ENCODE measurements at places on chromosomes 16 and 17.

GRCh38 chr16:78465730-78466129, 366.3 kb downstream of the WWOX start:
- DNase-seq: no peak

DNA sequence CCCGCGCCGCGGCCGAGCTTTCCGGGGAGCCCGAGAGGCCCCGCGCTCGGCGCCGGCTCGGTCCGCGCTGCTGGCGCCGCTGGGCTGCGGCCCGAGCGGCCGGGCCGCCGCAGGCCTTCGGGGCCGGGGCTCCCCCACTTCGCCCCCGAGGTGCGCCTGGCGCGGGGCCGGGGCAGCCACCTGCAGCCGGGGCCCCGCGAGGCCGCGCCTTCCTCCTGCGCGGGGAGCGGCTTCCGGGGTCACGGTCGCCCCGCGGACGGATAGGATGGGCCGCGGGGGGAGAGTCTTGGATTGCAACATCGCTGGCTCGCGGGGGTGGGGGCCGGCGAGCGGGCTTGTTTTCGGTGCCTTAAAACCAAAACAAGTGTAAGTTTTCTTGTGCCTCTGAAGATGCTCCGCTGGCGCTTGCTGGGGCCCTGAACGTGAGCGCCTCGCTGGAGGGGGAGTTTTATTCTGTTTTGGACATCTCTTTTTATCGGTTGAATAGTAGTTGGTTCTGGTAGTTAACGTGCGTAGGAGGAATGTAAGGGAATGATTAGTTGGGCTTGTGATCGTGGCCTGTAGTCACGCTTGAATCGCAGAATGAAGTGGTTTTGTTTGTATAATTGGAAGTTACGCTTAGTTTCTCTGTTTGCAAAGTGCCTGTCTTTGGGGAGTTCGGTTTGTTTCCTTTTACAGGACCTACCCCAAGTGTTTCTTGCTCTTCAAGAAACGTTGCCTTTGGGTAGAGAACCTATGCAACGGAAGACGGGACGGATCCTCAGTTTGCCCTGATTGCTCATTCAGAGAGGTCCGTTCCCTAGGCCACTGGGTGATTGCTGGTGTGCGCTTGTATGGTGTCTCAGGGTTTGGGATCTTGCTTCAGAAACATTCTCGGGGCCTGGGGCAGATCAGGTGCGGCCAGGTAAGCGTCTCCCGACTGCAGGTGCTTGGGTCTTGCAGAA, 724 bp downstream of the UBE2I start:
- DNase-seq: peak; percentile 69

GRCh38 chr17:50175035-50175807, 9.4 kb downstream of the SGCA start:
- DNase-seq: no peak

DNA sequence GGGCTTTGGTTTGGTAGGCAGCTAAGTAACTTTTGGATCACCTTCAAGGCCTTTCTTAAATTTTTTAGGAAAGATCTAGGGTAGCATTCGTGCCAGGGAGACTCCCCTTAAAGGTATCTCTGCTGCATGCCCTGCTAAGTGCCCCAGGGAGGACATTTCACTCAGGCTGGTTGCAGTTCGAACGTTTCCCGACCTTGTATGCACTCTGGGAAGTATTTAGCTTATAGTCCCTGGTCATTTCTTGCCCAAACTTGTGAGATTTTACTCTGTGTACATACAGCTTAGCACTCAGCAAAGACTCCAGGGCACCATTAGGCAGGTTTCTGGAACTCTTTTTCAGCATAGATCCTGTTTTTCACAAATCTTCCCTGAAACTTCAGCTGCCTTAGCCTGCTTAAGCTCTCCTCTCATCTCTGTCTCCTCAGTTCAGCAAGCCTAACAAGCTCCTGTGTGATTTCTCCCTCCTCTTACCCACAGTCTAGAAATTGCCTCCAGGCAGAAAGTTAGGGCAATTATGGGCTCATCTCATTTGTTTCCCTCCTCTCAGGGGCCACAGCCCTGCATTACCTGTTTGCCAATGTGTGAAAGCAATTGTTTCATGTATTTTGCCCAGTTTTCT, 84.6 kb downstream of the MRTFB start:
- DNase-seq: no peak

GRCh38 chr16:29738514-29738913, 7.3 kb downstream of the C16orf54 start:
- peak; percentile 44 for DNase-seq

DNA sequence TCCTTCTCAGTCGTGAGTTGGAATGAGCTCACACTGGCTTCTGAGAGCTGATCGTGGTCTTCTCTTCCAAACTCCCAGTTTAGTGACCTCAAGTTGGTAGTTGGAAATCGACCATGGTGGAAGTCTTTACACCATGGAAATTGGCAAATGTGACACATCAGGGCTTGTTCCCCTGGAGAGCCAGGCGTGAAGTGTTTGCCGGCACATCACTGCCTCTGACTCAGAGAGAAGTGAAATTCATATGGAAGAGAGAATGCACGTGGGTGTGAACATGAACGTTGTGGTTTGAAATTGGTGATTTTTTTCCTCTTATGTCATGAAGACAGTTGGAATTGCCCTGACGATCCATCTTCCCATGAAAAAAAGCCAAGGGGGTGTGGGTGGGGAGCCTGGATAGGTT, 47.4 kb downstream of the AXIN2 start:
- DNase-seq: peak; percentile 20

- no peak for DNase-seq
Observed at GRCh38 chr17:9612006-9612405, 33.3 kb upstream of the USP43 start.

DNA sequence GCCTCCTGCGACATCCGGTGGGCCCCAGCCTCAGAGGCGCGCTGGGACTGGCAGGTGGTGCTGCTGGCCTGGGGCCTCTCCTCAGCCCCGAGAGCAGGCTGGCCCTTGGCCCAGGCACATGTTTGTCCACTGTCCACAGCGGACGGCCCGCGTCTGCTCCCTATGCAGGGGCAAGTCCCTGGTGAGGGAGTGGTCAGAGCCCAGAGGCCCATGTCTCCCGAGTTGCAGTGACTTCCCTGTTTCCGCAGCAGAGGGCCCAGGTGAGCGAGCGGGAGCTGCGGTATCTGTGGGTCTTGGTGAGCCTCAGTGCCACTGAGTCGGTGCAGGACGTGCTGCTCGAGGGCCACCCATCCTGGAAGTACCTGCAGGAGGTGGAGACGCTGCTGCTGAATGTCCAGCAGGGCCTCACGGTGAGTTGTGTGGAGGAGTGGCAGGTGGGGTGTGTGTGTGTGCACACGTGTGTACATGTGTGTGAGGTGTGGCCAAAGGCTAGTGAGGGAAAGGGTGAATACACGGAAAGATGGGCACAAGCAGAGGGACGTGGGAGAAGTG, 10.4 kb downstream of the IL34 start:
- DNase-seq: no peak

DNA sequence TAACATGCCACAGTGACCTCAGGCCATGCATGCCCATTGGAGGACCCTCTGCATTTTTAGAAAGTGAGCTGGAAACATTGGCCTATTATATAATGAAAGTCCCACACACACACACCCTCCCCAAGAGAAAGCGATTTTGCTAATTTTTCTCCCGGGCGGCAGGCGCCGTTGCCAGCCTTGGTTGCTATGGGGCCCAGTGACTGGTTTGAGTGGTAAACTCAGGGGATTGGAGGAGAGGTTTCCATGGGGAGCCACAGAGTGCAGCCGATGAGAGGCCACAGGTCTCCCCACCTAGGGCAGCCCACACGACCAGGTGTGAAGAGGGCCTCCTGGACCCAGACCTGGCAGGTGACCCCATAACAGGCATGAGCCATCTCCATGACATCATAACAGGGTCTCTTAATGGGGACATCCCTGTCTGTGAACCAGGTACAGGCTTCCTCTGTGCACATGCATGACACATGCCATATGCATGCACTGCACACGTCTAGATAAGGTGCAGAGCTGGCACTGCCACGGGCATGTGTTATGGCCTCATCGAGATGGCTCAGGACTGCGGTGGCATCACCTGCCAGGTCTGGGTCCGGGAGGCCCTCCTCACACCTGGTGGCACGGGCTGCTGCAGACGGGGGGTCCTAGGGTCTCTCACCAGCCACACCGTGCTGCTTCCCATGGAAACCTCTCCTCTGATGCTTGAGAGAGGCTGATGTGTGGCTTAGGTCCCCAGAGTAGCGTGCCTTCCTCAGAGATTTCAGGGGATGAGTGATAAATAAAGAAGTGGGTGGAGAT, 144.1 kb downstream of the RBFOX3 start:
- no peak for DNase-seq

DNA sequence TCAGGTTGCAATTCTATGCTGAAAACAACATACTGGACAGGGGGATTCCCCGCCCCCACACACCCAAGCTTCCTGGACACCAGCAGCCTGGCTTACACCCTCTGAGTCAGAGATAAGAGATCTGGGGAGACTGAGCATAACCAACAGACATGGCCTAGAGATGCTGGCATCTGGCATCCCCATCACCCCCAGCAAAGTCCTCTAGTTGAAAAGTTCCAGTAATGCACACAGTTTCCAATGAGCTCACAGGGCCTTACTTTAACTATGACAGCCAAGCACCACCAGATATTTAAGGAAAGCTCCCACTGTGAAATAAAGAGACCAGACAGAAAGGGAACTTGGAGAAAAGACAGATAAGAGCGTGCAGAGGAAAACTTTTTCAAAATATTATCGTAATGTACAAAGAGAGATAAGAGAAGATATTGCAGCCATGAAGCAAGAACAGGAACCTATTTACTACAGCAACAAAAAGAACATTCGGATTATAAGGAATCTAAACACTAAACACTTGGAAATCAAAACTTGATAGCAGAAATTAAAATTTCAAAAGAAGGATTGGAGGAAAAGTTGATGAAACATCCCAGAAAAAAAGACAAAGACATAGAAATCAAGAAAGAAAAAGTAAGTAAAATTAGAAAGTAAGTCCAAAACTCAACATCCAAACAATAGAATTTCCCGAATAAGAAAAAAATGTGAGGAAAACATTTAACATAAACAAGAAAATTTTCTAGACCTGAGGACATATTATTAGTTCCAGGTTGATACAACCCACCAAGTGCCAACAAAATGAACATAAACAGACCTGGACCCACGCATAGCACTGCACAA, 17.2 kb upstream of the ALOX15 start:
- DNase-seq: peak; percentile 42

- no peak for DNase-seq
Observed at GRCh38 chr16:28265822-28266221, 26.5 kb upstream of the SBK1 start.

GRCh38 chr16:27806388-27806787, 256.4 kb downstream of the KATNIP start:
- DNase-seq: no peak

DNA sequence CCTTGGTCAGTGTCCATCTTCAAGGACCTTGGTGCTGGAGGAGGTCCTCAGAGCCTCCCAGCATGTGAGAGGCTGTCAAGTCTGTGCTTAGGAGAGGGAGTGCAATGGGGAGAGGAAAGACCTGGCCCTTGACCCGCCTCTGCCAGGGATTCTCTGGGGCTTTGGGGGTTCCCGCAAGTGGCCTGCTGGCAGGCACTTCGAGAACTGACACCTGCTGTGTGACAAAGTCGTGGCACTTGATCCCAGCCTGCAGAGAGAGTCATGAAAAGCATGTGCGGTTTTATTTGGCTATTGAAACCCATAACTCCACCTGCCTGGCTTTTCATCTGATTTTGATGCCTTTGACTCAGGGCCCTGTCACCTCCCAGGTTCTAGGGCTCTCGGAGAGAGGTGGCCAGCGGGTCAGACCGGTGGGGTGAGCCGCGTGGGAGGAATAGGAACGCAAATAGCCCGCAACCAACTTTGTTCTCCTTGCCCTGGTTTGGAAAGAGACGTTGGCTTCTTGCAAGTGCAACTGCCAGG, 42.8 kb upstream of the GSE1 start:
- peak; percentile 16 for DNase-seq

GRCh38 chr16:75952124-75952523, 225.8 kb upstream of the CPHXL start:
- DNase-seq: no peak

DNA sequence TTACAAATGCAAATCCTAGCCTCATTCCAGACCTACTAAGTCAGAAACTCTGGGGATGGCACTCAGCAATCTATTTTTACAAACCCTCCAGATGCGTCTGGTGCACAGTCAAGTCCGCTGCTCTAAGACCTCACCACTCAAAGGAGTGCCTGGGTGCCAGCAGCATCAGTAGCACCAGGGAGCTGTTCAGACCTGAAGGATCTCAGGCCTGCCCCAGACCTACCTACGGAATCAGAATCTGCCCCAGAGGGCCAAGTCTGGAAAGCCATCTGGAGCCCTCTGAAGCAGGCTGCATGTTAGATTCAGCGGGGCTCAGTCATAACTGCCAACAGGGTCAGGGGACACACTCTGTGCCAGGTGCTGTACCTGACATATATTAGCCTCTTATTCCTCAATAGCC, 17.6 kb downstream of the MEOX1 start:
- DNase-seq: no peak

DNA sequence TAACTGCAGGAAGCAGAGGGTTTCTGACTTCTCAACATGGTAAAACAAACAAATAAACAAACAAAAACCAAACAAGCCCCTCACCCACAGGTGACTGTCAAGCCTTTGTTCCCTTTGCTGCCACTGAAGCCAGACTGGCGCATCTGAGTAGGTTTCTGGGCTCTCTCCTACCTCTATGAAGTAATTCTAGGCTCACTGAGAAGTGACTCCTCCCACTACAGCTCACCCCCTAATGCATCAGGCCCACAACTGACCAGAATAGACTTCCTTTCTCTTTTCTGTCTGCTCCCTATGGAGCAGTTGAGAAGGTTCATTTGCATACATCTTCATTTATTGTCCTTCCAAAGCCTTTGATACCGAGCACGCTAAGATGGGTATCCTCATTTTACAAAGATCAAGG, 77.0 kb upstream of the CCL2 start:
- no peak for DNase-seq

- DNase-seq: no peak
Observed at GRCh38 chr16:87131061-87131995, 185.9 kb downstream of the C16orf95 start.

GRCh38 chr17:12352127-12352526, 313.6 kb upstream of the MYOCD start:
- DNase-seq: no peak

DNA sequence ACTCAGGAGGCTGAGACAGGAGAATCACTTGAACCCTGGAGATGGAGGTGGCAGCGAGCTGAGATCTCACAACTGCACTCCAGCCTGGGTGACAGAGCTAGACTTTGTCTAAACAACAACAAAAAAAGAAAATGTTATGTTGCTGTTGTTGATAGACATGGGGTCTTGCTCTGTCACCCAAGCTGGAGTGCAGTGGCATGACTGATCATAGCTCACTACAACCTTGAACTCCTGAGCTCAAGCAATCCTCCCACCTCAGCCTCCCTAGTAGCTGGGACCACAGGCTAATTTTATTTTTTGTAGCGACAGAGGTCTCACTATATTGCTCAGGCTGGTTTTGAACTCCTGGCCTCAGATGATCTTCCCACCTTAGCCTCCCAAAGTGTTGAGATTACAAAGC, 20.0 kb downstream of the FBXO47 start:
- no peak for DNase-seq
